ENCODE measurements at places on chromosomes 1 and 21.

DNA sequence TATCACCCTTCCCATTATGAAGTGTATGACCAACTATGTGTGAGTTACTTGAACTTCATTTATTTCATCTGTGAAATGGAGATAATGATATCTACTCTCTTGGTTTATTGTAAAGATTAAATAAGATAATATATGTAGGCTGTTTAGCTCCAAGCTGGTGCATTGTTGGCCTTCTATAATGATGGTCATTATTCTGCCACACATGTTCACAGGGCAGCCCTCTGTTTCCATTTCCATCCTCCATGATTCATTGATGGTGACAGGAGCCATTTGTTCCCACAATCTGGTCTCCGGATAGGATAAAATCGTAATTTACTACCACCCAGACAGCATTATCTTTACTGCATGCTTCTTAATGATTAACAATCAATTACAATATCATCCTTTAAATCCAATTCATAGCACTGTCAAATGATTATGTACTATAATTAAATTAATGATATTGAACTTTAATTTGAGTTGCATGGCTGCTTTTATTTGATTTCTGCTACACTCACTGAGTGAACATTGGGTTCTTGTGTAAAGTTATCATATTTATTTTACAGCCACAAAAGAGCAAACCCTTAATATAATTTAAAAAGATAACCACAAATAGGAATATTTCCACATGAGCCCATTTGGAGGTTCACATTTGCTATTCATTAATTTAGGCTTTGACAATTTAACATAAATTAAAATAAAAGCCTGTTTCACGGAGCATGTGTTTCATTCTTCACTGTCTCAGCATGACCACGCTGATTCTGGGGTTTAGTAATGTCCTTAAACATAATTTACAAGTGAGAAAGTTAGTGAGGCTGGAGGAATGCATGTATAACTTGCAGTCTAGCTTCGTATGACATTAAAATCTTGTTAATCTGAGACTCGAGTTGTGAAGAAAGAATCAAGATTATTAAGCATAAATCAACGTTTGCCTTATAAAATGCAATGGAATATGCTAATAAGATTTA, 596.4 kb upstream of the ZRANB2 start:
- no peak for DNase-seq

- no peak for DNase-seq
Observed at GRCh38 chr1:45876000-45876617, 72.7 kb downstream of the MAST2 start.

- no peak for DNase-seq
Observed at GRCh38 chr1:193309936-193310475, 123.6 kb upstream of the B3GALT2 start.

GRCh38 chr1:216902669-216903381, 179.6 kb upstream of the ESRRG start:
- DNase-seq, result no peak

DNA sequence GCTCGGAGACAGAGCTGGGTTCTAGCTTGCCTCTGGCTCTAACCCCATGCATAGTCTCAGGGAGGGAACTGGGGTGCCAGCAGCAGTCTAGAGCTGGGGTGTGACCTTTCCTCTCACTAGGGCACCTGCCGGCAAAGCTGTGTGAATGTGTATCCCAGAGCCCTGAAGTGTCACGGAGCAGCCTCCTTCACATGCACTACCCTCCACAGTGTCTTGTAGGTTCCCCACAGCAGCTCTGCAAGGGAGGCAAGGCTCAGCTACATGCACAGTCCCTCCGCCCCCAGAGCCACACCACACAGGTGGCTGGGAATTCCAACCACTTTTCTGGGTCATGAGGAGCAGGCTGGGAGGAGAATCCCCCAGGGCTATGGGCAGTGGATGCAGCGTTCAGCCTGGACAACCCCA, 7.7 kb upstream of the HPCA start:
- no peak for DNase-seq

DNA sequence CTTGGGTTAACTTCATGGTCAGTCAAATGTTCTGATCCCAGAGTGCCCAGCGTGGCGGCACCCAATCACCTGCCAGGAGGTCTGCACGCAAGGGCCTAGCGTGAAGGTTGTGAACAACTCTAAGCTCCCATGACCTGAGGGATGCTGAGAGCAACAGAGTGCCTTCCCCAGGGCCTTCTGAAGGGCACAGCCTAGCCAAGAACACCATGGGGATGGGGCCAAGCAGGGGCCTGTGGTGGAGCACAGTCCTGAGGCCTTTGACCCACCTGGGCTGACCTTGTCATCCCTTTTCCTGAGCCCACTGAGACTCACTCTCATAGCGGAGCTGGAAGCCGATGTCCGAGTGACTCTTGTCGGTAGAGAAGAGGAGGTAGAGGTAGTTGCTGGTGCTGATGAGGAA, 138.8 kb upstream of the HMGB4 start:
- DNase-seq, result no peak

DNA sequence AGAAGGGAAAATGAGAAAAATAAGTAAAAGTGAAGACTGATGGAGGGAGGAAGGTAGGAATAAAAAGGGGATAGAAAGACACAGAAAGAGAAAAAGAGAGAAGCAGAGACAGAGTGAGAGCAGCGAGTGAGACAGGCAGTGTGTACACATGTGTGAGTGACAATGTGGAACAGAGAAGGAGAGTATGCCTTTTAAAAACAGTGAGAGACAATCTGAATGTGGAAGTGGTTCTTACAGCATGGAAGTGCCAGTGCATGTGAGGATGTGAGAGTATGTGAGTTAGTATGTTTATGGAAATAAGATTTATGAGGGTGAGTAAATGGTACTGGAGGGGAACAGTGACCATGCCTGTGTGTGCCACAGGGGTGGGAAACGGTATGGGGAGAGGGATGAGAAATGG, 1.2 kb downstream of the NEGR1 start:
- no peak for DNase-seq

DNA sequence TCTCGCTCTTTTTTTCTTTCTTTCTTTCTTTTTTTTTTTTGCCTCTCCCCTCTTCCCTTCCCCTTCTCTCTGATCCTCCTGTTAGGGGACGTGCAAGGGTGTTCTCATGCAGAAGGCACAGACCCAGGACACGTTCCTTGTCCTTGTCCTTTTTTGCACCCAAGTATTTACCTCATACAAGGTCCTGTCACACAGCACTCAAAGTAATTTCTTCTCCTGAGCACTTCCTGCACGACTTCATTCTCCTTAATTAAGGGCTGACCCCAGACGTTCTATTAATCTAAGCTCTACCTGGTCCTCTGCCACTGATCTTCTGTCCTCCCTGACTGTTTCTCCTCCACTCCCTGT, 424 bp upstream of the PCNX2 start:
- DNase-seq, result no peak

- peak; percentile 20 for DNase-seq
Observed at GRCh38 chr1:98870959-98871903, 133.4 kb downstream of the PLPPR5 start.

DNA sequence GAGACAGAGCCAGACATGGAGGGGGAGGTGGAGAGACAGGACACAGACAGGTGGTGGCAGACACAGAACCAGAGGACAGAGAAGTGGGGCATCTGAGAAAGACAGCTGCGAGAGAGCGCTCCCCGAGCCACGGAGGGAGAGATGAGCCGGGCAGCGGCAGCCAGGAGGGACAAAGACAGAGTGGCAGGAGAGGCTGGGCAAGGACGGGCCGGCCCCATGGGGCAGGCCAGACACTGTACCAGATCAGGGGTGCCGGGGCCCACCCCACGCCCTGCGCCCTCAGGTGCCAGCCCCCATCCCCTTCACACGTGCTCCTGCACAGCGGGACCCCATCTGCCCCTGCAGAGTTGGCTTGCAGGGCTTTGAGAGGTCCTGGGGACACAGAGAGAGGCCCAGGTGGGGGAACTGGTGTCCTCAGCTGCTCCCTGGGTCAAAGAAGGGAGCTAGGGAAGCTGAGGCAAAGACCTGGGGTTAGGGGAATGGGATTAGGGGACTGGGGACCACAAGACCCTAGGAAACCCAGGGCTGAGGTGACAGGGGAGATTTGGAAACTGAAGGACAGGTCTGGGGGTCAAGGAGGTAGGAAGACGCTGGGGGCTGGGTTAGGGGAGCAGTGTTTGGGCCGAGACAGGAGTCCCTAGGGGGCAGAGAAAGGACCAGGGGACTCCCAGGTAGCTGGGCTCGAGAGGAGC, 643 bp downstream of the FNDC5 start:
- DNase-seq, result no peak

DNA sequence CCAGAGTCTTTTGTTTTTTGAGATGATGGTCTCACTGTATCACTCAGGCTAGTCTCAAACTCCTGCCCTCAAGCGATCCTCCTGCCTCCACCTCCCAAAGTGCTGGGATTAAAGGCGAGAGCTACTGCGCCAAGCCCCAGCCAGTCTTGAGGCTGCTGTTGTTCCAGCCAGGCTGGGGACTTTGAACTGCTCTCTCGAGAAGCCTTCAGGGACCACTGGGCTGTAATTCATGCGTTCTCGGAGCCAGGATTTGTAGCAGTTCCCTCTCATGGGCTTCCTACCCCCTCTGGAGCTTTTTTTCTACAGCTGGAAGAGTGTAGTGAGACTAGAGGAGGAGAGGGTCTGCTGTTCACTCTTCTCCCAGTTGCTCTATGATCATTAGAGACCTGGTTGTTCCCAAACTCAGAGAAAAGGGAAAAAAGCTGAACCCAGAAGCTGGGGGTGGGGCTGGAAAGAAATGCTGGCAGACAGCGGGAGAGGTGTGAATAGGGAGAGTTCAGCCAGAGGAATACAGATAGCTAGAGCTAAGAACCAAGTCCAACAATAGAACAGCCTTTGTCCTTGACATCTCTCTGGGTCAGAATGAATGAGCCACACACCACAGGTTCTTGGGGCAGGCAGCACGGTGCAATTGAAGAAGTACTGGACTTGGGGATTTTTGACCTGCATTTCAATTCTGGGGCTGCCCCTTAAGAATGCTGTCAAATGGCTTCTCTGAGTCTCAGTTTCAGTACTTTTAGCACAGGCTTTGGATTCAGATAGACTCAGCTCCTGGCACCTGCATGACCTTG, 13.2 kb upstream of the SLC41A1 start:
- no peak for DNase-seq

- DNase-seq, result no peak
Observed at GRCh38 chr1:179091691-179092165, 9.9 kb downstream of the TOR3A start.

DNA sequence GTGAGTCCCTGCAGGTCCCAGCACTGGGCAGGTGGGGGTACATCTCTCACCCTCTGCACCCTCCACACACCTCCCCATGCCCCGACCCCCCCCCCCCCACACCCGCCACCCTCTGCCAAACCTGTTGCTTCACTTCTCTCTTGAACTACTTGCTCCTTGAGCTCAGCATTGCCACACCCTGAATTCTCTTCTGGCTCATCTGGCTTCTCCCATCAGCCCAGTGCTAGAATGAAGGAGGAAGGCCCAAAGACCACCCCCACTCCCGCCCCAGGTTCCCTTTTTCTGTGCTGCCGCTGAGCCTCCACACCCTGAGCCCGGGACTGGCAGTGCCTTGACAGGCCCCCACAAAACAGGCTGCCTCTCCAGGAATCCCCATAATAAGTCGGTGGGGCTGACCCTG, 6.4 kb upstream of the TNNI1 start:
- no peak for DNase-seq

DNA sequence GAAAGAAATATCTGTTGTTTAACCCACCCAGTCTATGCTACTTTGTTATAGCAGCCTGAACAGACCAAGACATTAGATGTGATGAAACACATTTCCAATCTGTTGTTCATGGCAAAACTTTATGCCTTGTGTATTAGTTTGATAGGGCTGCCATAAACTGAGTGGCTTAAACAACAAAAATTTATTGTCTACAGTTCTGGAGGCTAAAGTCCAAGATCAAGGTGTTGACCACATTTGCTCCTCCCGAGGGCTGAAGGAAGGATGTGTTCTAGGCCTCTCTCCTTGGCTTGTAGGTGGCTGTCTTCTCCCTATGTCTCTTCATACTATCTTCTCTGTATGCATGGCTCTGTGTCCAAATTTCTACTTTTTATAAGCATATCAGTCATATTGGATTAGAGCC, 94.1 kb upstream of the HIVEP3 start:
- DNase-seq, result no peak

Measured in stimulated activated CD4-positive, alpha-beta T cell treated with anti-CD3 and anti-CD28 coated beads, TNF-alpha, amount 100 ng/mL, for 1 hour (primary cell).